ENCODE measurements at places on chromosomes 1 and 21.

- DNase-seq, result no peak
Observed at GRCh38 chr21:26756491-26757159, 88.6 kb downstream of the ADAMTS1 start.

- DNase-seq, result no peak
Observed at GRCh38 chr1:229004066-229004833, 266.7 kb upstream of the RAB4A start.

- no peak for DNase-seq
Observed at GRCh38 chr1:201164645-201165044, 10.4 kb upstream of the TMEM9 start.

DNA sequence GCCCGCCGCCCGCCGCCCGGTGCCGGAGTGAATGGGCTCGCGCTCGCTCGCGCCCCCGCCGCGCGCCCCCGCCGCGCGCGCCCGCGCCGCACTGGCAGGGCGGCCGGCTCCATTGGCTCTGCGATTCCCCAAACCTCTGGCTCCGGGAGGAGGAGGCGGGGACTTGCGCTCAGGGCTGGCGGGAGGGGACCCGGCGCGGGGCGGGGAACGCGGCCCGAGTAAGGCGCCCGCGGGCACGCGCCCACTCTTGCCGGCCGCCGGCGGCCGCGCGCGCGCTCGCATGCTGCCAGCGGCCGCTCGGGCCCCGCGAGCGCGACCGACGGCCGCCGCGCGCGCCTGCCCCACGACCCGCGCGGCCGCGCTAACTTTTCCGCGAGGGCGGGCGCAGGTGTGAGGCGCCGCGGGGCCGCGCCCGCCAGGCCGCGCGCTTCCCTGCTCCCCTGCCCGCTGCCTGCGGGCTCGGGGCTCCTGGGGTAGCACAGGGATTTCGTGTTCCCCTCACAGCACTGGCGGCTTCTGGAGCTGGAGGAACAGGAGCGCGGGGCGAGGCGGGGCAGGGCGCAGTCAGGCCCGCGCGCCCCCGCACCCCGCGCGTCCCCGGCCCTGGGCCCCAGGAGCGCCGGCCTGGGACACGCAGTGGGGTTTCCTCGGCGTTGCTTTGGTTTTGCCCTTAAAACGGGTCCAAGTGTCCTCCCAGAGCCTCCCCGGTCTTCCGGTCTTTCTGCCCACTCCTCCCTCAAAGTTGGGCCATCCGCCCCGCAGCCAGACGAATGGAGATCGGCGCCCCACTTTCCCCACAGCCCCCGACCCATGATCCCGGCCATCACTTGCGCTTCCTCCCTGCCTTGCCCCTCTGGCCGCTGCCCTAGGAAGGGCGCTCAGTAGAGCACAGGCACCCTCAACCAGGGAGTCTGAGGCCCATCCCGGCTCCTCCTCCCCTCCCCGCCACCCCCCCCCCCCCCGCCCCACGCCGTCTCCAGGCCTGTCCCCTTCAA lies 101.5 kb downstream of the CASZ1 start:
- DNase-seq, result no peak
